ENCODE measurements at places on chromosomes 13 and 19.

DNA sequence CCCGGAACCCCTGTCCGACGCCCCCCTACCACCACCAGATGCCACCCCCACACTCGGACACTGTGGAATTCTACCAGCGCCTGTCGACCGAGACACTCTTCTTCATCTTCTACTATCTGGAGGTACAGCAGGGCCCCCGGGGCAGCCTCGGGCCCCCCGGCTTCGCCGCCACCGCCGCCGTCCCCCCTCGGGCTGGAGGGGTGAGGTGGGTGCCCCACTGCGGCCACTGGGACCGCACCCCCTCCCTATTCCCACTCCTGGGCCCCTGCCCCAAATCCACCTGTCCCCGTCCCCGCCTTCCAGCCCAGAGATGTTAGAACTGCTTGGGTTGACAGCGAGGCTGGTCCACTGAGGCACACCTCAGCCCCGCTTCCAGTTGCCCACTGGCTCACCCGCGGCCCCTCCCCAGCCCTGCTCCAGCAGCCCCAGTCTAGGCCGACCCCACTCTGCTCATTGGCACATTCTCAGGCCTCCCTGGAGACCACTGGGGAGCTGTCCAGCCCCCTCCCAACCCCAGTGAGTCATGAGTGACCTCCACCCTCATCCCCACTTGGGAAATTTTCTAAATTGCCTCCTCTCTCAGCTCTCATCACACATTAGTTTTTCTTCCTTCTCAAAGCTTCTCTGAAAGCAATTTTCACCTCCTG, 6.5 kb downstream of the LENG1 start:
- DNase-seq = no peak

GRCh38 chr13:66623129-66623820, 606.9 kb downstream of the PCDH9 start:
- DNase-seq = no peak

- DNase-seq = no peak
Observed at GRCh38 chr13:95485045-95485517, 67.4 kb upstream of the CLDN10 start.

DNA sequence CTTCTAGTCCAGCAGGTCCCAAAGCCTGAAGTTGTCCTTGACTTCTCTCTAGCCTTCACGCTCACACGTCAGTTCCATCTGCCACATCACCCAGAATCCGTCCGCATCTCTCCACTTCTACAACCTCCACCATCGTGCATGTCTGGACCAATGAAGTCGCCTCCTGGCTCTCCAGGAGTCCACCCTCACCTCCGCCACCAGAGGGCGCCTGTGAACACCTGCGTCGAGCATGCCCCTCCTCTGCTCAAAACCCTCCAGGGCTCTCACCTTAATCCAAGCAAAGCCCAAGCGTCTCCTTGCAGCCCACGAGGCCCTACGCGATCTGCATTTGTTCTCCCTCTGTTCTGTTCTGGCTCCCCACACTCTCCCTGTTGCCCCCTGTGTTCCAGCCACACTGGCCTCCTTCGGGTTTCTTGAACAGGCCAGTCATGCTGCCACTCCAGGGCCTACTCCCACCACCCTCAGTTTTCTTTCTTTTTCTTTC, 3.7 kb downstream of the USHBP1 start:
- no peak for DNase-seq

GRCh38 chr13:61414686-61415057, 977 bp downstream of the PCDH20 start:
- DNase-seq = no peak

GRCh38 chr13:97627566-97627965, 193.6 kb downstream of the RAP2A start:
- no peak for DNase-seq

- no peak for DNase-seq
Observed at GRCh38 chr19:30916238-30916637, 433.0 kb downstream of the TSHZ3 start.

DNA sequence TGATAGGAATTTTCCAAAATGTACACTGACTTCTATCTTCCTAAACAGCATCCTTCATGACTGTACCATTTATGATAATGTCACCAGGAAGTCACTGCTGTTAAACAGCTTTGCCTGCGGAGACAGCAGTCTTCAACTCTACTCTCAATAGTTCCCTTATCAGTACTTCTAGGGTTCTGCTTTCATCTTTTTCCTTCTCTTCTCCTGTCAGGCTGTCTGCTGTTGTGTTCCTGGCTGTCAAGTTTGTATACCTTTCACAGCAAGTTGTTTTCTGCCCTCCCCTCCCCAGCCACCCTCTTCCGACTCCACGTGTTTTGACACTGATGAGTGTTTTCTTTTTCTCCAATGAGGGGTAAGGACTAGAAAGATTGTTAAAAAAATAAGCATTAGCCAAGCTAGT, 2.2 kb downstream of the UPF3A start:
- no peak for DNase-seq

DNA sequence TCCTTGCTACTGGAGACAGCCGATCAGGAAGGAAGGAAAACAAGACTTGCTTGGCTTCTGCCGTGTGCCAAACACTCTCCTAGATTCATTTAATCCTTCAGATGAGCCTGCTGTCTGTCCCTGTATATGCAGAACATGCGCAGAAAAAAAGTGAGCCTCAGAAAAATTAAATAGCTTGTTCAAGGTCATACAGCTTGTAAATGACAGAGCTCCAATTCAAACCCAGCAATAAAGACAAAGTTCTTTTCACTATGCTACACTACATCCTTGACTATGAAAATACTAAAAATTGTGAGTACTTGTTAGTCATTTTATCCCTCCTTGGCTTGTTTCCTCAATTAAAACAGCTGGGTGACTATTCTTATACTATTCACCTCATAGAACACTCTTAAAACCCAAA, 121.4 kb downstream of the KCNRG start:
- no peak for DNase-seq

GRCh38 chr13:82758044-82758443, 1124.2 kb downstream of the SLITRK1 start:
- no peak for DNase-seq

DNA sequence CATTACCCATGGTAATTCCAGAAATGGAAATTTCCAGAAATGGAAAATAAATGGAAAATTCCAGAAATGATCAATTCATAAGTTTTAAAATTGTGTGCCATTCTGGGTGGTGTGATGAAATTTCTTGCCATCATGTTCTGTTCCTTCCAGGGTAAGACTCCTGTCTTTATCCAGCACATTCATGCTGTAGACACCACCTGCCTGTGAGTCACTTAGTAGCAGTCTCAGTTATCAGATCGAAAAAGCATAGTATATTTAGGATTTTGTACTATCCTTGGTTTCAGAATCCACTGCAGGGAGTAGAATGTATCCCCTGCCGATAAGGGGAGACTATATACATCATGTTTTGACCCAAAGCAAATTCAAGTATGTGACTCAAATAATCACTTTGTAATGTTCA, 26.7 kb upstream of the CSNK1A1L start:
- no peak for DNase-seq

DNA sequence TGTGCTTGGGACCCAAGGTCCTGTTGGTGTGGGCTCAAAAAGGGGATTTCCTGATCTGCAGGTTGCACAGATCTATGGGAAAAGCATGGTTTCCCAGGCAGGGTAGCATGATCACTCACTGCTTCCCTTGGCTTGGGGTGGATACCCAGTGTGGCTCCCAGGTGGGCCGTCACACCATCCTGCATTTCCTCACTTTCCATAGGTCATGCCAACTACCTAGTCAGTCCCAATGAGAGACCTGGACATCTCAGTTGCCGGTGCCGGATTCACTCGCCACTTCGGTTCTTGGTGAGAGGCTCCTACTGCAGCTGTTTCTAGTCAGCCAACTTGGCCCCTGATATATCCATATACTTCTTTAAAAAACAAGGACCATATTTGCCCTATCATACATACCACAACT, 503.0 kb downstream of the PCDH17 start:
- no peak for DNase-seq

- no peak for DNase-seq
Observed at GRCh38 chr13:38951525-38952313, 38.9 kb downstream of the STOML3 start.

- DNase-seq = no peak
Observed at GRCh38 chr19:34502582-34503411, 21.2 kb downstream of the WTIP start.

DNA sequence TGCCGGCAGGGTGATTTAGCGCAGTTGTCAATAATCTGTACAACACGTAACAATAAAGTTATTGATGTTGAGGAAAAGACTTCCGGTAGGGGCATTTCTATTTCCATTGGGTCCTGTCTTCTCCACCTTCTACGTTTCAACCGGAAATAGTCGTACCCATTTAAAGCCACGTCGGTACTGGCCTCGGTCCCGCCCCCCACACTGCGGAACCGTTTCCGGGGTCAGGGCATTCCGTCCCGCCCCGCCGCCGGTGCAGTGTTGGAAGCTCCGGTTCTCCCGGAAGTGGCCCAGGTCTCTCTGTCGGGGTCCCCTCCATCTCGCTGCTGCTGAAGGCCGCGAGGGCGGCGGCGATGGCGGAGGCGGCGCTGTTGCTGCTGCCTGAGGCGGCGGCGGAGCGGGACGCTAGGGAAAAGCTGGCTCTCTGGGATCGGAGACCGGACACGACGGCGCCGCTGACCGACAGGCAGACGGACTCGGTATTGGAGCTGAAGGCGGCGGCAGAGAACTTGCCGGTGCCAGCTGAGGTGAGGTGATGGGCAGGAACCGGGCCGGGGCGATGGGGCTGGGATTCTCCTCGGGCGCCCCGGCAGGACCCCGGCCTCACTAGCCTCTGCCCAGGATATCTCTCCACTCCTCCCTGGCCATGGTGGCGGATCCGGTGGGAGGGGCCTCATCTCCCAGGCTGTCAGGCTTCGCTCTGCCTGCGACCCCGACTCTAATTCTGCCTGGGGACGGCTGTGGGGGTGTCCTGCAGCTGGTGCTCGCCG, at the start of gene COG3:
COG3 (plus strand) TSS at position 253 of the 767 bp plus-strand sequence; CDS start at position 351, 98 bp downstream.
- DNase-seq = peak; percentile 81
